ENCODE measurements at places on chromosomes 4 and X. TPM values are rescaled to one million over a fixed set of nuclear protein-coding genes. Genes with fewer than 3 reads are reported as not detected.

Gene F8A2
- not detected for total RNA-seq

Gene ADH4
- total RNA-seq = not detected

Gene GAGE12F
- total RNA-seq = not detected

DNA sequence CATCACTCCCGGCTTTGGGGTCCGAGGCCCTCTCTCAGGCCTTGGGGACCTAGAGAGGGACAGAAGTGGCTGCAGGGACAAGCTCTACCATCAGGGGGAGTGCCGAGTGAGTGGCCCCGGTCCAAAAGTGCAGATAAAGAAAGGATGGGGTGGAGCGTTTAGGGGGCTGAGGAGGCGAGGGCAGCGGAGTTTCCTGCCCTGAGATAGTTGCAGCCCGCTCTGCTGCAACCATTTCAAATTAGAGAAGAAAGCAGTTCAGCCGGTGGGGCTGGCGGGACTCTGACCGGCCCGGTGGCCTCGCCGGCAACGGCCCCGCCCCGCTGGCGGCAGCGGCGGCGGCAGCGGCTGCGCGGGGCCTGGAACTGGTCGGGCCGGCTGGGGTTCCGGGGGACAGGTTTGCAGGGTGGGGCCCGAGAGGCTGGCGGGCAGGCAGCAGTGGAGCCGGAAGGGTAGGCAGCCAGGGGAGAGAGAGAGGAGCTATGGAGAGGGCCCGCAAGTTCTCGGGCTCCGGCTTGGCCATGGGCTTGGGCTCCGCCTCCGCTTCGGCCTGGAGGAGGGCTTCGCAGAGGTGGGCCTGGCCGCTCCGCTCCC, 7.6 kb downstream of the DLG3 start:
- H3K27ac ChIP-seq = no peak overlapping the region
- no peaks in the 10 kb centered on the region for H3K36me3 ChIP-seq
- DNase-seq = peak; percentile 58
- peak overlapping the region; percentile 81 for H3K4me3 ChIP-seq
- H3K27me3 ChIP-seq = no peaks in the 10 kb centered on the region
- H3K4me1 ChIP-seq = no peaks in the 10 kb centered on the region

GRCh38 chr4:180134091-180134866, 2108.9 kb upstream of the TENM3 start:
- no peak overlapping the region for H3K27ac ChIP-seq
- H3K36me3 ChIP-seq = no peaks in the 10 kb centered on the region
- no peak for DNase-seq

- H3K27me3 ChIP-seq = no peaks in the 10 kb centered on the region
- H3K36me3 ChIP-seq = no peaks in the 10 kb centered on the region
- DNase-seq = peak; percentile 30
- no peak overlapping the region for H3K27ac ChIP-seq
- peaks cover 41% of the 10 kb centered on the region for H3K4me1 ChIP-seq
These were observed 3.1 kb downstream of the PRKG2 start for GRCh38 chr4:81211956-81212355.
